Activated T-cell treated with anti-CD3 and anti-CD28 coated beads, Interleukin-2, amount 50 U/mL, for 72 hours (primary cell): ENCODE measurements at places on chromosomes 13 and 19. TPM values are rescaled to one million over a fixed set of nuclear protein-coding genes. Genes with fewer than 3 reads are reported as not detected.

Gene URAD
- not detected for total RNA-seq

Gene NR1H2
- 80.1 TPM for total RNA-seq

Gene ZNF667
- 4.6 TPM for total RNA-seq

Gene ZNF296
- 5.2 TPM for total RNA-seq

Gene FFAR1
- 1.4 TPM for total RNA-seq

Gene SYNGR4
- total RNA-seq = 0.25 TPM

Gene JSRP1
- total RNA-seq = 1.6 TPM

DNA sequence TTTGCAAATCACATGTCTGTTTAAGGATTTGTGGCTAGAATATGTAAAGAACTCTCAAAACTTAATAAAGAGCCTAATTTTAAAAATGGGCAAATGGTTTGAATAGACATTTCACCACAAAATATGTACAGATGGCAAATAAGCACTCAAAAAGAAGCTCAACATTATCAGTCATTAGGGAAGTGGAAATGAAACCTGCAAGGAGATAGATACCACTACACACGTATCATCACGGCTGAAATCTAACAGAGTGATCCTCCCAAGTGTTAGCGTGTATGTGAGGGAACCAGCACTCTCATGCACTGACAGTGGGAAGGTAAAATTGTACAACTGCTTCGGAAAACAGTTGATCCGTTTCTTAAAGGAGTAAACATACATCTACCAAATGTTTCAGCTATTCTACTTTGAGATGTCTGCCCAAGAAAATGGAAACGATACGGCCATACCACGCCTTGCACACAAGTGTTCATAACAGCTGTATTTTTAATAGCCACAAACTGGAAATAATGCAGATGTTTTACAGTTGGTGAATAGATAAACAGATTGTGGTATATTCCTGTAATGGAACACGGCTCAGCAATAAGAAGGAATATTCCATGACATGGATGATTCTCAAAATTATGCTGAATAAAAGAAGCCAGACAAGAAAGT, 14.5 kb downstream of the ARHGEF7 start:
- H3K4me1 ChIP-seq = no peaks in the 10 kb centered on the region
- no peak overlapping the region for H3K4me3 ChIP-seq
- no peaks in the 10 kb centered on the region for H3K27me3 ChIP-seq
- H3K27ac ChIP-seq = no peak overlapping the region
- DNase-seq = no peak
- H3K36me3 ChIP-seq = no peaks in the 10 kb centered on the region

DNA sequence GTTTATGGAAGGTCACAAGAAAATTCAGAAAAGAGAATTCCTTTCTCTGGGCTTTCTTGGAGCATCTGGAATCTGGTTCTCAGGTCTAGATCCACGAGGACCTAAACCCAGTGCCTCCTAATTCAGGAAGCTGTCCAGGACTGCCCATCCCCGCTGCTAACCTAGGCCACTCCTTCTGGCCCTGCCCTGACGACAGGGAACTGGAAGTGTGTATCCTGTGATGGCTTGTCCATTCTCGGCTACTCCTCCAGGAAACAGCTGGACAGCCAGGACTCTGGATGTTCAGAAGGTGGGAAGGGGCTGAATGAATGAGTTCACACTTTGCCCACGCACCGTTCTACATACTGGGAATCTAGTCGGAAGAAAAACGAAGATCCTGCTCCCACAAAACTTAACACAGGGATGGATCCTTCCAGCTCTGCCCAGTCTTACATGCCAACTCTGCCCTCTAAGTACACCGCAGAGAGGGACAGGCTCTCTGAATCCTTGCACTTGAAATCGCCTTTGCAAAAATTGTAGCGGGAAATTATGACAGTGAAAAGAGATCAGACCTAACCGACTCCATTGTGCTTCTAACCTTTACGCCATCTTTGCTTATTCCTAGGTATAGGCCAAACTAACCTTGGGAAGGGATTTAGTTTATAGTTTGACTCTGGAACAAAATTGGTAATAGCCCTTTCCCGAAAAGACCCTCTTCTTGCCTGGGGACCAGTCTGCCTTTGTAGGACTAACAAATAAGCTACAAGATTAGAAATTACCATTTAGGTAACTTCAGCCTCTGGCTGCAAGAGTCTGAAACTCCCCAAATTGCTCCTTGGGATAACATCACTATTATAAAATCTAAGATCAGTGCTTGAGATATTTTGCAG, 1.8 kb downstream of the LSM4 start:
- peaks cover 67% of the 10 kb centered on the region for H3K4me1 ChIP-seq
- H3K27me3 ChIP-seq = no peaks in the 10 kb centered on the region
- H3K4me3 ChIP-seq = peak overlapping the region; percentile 89
- H3K27ac ChIP-seq = peak overlapping the region; percentile 96
- DNase-seq = no peak

DNA sequence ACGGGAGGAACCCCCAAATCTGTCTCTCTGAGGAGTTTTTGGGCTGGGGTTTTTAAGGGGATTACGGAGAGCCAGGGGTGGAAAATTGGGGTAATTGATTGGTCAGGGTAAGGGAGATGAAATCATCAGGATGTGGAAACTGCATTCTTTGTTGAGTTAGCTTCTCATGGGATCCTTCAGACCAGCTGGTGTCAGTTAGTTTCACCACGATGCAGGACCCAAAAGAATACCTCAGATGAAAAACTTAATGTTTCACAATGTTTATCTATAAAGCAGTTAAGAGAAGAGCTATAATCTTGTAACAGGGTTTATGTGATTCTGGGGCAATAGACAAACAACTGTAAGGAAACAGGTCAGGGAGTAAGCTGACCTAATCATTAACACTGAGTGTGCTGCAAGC, 230.8 kb downstream of the POU4F1 start:
- DNase-seq = no peak
- H3K4me1 ChIP-seq = no peaks in the 10 kb centered on the region
- H3K4me3 ChIP-seq = no peak overlapping the region
- H3K27me3 ChIP-seq = no peaks in the 10 kb centered on the region
- H3K36me3 ChIP-seq = no peaks in the 10 kb centered on the region

DNA sequence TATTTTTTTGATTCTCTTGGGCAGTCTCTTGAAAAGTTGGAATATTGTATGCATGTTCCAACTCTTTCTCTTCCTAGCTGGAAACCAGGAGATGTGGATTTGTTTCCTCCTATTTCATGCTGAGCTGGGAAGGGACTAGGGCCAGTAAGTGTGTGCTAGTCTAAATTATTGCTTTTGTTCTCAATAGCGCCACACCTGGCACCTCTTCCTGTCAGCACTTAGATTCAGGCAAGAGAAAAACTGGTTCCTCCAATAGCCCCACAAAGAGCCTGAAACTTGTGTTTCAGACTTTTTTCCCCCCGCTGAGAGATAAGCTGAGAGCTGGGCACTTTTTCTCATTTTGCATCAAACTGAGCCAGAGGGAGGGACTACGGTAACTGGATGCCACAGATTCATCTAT, 353.4 kb downstream of the OLFM4 start:
- H3K4me3 ChIP-seq = no peak overlapping the region
- no peaks in the 10 kb centered on the region for H3K4me1 ChIP-seq
- H3K27me3 ChIP-seq = no peaks in the 10 kb centered on the region
- no peak for DNase-seq
- no peaks in the 10 kb centered on the region for H3K36me3 ChIP-seq

- no peak for DNase-seq
- peaks cover 23% of the 10 kb centered on the region for H3K4me1 ChIP-seq
- no peak overlapping the region for H3K27ac ChIP-seq
- no peak overlapping the region for H3K4me3 ChIP-seq
- no peaks in the 10 kb centered on the region for H3K27me3 ChIP-seq
- H3K36me3 ChIP-seq = peaks cover 6% of the 10 kb centered on the region
Measured at GRCh38 chr13:46685006-46685730, 111.8 kb downstream of the ESD start.

GRCh38 chr13:78020861-78021260, 102.2 kb upstream of the EDNRB start:
- H3K4me1 ChIP-seq = peaks cover 25% of the 10 kb centered on the region
- peaks cover 10% of the 10 kb centered on the region for H3K36me3 ChIP-seq
- H3K4me3 ChIP-seq = no peak overlapping the region
- H3K27ac ChIP-seq = no peak overlapping the region
- DNase-seq = no peak

- H3K4me3 ChIP-seq = no peak overlapping the region
- no peaks in the 10 kb centered on the region for H3K36me3 ChIP-seq
- no peaks in the 10 kb centered on the region for H3K4me1 ChIP-seq
- DNase-seq = no peak
- no peaks in the 10 kb centered on the region for H3K27me3 ChIP-seq
- H3K27ac ChIP-seq = no peak overlapping the region
Measured at GRCh38 chr19:3469638-3470499, 10.5 kb downstream of the SMIM24 start.

DNA sequence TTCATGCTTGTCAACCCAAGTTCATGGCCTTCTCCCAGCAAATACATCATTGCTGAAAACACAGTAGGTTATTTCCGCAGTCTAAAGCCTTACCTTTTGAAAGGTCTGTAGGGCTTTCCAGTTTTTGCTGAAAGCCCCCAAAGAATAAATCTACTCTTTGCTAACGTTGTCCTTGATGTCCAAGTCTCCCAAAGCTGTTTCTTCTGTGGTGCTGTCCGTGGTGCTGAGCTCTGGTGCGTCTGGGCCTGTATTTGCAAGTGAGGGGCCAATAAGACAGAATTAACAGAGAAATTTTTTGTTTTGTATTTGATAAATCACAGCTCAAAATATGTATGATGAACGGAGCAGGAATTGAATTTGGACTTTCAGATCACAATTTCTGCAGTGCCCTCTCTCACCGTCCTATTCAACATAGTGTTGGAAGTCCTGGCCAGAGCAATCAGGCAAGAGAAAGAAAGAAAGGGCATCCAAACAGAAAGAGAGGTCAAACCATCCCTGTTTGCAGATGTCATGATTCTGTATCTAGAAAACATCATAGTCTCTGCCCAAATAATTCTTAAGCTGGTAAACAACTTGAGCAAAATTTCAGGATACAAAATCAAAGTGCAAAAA, 9.8 kb upstream of the LGALS16 start:
- H3K36me3 ChIP-seq = no peaks in the 10 kb centered on the region
- no peaks in the 10 kb centered on the region for H3K4me1 ChIP-seq

GRCh38 chr13:112761701-112762689, 72.2 kb downstream of the ATP11A start:
- H3K27me3 ChIP-seq = no peaks in the 10 kb centered on the region
- peaks cover 9% of the 10 kb centered on the region for H3K4me1 ChIP-seq
- H3K4me3 ChIP-seq = no peak overlapping the region
- no peaks in the 10 kb centered on the region for H3K36me3 ChIP-seq
- no peak overlapping the region for H3K27ac ChIP-seq
- DNase-seq = no peak

GRCh38 chr13:98664047-98664446, 87.1 kb upstream of the STK24 start:
- peak overlapping the region; percentile 54 for H3K27ac ChIP-seq
- H3K4me1 ChIP-seq = peaks cover 24% of the 10 kb centered on the region
- peaks cover 29% of the 10 kb centered on the region for H3K27me3 ChIP-seq
- peak overlapping the region; percentile 21 for H3K4me3 ChIP-seq
- H3K36me3 ChIP-seq = no peaks in the 10 kb centered on the region
- peak; percentile 75 for DNase-seq

- H3K4me3 ChIP-seq = no peak overlapping the region
- DNase-seq = no peak
- H3K4me1 ChIP-seq = no peaks in the 10 kb centered on the region
- H3K27me3 ChIP-seq = no peaks in the 10 kb centered on the region
Measured at GRCh38 chr13:98222816-98223215, 45.7 kb upstream of the RNF113B start.

DNA sequence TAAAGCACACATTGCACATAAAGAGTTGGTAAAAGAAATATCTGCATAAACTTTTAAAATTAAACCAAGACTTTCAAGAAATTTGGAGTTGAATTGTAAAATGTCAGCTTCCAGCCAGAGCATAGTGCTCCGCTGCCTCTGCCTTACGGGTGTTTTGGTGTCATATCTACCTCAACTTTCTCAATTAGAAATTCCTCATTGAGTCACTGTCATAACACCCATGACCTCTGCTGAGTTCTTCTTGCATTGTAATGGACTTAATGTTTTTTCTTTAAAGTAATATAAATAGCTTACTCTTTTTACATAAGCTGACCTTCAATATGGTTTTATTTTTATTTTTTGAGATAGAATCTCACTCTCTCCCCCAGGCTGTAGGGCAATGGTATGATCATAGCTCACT, 551.0 kb upstream of the NBEA start:
- H3K36me3 ChIP-seq = peaks cover 2% of the 10 kb centered on the region
- H3K27ac ChIP-seq = no peak overlapping the region

DNA sequence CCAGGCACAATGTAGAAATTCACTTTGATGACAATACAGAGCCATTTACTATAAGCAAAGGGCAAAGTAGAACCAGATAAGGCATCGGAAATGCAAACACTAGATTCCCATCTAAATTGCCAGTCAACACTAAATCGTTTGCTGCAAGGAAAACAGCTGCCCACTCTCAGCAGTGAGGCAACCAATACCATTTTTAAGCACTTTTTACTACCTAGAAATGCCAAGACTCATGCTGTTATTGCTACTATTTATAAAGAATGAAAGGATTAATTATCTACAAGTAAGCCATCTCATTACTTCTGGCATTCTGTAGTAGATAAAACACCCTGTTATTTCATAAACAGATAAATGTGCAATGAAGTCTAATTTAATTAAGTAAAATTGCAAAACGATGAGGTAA, 422.0 kb downstream of the FGF14 start:
- no peaks in the 10 kb centered on the region for H3K36me3 ChIP-seq
- DNase-seq = no peak
- no peak overlapping the region for H3K27ac ChIP-seq
- H3K27me3 ChIP-seq = peaks cover 5% of the 10 kb centered on the region
- H3K4me1 ChIP-seq = no peaks in the 10 kb centered on the region

GRCh38 chr19:45152504-45153338, 8.1 kb downstream of the NKPD1 start:
- peaks cover 14% of the 10 kb centered on the region for H3K27me3 ChIP-seq
- H3K27ac ChIP-seq = no peak overlapping the region
- peaks cover 22% of the 10 kb centered on the region for H3K4me1 ChIP-seq

GRCh38 chr13:110993788-110994187, 78.9 kb upstream of the ANKRD10 start:
- no peaks in the 10 kb centered on the region for H3K4me1 ChIP-seq
- H3K27me3 ChIP-seq = peaks cover 55% of the 10 kb centered on the region
- DNase-seq = no peak
- no peak overlapping the region for H3K27ac ChIP-seq

DNA sequence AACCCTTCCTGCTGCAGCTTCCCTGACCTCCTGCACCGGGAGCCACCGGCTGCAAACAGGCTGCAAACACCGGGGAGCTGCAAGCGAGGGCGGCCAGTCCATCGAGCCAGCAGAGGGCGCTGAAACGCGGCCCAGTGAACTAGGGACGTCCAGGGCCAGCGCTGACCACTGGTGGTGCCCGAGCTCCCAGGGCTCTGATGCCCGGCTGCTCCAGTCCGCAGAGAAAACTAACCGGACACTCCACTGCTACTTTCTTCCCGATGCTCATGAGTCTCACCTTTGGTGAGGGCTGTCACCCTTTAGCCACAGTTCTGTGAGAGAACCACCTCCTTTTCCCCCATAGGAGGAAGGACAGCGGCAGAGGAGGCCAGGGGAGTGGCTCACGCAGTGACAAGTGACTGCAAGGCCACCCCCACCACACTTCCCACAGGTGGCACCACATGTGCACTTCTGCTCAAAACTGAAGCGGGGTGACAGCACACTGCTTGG, 82.8 kb upstream of the MTIF3 start:
- H3K27me3 ChIP-seq = no peaks in the 10 kb centered on the region
- H3K36me3 ChIP-seq = peaks cover 4% of the 10 kb centered on the region
- no peak overlapping the region for H3K4me3 ChIP-seq
- DNase-seq = peak; percentile 62
- no peak overlapping the region for H3K27ac ChIP-seq

- peaks cover 12% of the 10 kb centered on the region for H3K4me1 ChIP-seq
- DNase-seq = no peak
- no peak overlapping the region for H3K4me3 ChIP-seq
Measured at GRCh38 chr13:77373502-77373901, 46.6 kb upstream of the MYCBP2 start.
